ENCODE measurements at places on chromosomes 1 and 21.

DNA sequence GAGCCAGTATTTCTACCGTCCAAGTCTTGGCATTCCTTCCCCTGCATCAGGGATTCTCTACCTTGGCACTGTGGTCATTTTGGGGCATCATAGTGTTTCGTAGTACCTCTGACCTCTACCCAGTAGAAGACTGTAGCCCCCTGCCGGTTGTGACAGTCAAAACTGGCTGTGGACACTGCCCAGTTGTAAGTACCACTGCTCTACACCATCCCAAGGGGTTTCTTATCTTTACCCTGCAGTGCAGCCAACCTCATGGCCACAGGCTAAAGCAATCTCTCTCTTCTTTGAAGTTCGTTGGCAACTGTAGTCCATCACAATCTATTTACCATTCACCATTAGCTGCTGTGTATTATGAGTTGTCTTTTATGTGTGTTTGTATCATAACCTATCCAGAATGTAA lies 29.3 kb upstream of the ERO1B start:
- DNase-seq: no peak

DNA sequence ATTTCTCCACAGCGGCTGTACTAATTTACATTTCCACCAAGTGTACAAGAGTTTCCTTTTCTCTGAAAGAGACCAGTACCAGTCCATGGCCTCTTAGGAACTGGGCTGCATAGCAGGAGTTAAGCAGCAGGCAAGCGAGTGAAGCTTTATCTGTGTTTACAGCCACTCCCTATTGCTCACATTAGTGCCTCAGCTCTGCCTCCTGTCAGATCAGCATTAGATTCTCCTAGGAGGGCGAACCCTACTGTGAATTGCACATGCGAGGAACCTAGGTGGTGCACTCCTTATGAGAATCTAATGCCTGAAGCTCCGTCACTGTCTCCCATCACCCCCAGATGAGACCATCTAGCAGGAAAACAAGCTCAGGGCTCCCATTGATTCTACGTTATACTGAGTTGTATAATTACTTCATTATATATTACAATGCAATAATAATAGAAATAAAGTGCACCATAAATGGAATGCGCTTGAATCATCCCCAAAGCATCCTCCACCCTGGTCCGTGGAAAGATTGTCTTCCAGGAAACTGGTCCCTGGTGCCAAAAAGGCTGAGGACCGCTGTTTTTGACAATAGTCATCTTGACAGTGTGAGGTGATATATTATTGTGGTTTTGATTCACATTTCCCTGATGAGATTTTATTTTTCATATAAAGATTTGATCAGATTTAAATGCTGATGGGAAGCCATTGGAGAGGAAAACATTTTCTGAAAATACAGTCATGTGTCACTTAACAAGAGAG lies 45.5 kb upstream of the MRPS6 start:
- DNase-seq: no peak

DNA sequence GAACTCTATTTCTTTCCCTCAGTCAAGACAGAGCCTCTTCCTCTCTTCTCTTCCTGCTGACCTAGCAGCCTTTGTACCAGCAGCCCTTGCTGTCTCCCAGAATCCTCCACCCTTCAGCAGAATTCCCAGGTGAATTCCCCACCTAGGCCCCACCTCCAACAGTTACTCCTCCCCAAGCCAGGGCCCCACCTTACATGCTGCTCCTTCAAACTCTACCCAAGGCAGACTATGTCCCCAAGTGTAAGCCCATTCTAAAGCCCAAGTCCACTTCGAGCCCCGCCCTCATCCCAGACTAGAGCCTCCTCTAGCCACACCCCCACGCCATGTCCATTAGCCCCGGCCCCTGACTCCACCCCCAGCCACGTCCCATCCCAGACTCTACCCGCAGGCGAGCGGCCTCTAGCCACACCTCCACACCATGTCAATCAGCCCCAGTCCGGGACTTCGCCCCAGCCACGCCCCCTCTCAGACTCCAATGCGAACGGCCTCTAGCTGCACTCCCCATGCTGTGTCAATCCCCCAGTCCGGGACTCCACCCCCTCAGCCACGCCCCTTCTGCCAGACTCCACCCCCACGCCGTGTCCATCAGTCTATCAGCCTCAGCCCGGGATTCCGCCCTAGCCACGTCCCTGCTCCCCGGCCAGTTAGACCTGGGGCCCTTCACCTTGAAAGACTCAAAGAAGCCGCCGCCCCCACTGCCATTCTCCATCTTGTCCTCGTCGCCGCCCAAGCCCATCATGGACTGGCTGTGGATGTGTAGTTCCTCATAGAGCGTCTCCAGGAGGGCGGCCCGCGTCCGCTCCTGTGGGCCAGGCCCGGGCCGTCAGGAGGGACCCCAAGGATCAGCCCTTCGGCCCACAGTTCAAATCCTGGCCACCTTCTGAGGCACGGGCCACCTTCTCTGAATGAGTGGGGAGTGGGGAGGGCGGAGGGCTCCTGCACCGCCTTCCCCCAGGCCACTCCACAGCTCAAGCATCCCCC lies 61.3 kb downstream of the RAP1GAP start:
- no peak for DNase-seq

- no peak for DNase-seq
Measured at GRCh38 chr1:114033216-114033706, 54.0 kb downstream of the OLFML3 start.

- no peak for DNase-seq
Measured at GRCh38 chr1:39395357-39395831, 96.0 kb upstream of the BMP8A start.

DNA sequence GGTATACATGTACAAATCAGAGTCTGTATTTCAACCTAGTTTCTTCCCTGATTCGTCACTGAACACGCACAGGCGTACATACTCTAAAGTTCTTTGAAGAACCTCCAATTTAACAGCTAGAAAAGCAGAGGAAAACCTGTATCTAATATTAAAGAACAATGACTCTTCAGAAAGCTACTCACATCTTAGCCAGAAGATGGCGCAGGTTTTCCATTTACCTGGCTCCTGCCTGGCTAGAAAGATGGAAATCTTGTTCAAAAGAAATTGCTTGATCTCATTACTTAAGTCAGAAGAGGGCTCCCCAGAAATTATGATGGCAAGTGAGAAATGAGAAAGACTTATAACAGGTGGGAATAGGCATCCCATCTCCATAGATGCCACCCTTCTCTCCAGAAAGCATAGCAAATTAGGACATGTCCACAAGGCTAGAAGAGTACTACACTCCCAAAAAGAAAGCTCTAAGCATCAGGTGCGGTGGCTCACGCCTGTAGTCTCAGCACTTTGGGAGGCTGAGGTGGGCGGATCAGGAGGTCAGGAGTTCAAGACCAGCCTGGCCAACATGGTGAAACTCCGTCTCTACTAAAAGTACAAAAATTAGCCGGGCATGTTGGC lies 19.0 kb upstream of the L1TD1 start:
- no peak for DNase-seq
